ENCODE measurements at places on chromosomes 7 and 10.

DNA sequence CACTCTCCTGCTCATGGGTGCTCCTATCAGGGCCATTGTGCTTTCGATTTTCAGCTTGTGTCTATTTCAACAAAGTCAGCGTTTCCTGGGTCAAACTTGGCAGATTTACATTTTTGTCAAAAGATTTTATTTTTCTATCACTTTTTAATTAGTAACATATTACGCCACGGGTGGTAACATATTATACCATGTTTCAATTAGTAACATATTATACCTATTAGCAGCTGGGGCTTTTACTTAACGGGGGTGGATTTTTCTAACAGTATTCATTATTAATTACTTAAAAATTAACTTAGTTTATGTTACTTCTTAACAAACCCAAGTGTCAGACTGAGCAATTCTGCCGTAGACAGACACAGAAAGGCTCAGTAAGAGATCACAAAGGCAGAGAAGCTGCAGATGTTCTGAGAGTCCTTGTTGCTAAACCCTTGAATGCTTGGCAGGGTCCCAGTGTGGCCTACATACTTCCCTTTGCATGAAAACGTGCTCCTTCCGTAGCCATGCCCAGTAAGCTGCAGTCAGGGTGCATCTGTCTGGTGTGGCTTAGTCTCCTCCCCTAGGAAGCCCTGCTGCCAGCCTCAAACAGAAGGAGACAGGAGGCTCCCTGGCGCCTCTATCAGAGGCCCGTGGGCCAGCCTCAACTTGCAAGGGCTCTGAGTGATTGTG, 263.1 kb upstream of the CXCL12 start:
- DNase-seq, result no peak

DNA sequence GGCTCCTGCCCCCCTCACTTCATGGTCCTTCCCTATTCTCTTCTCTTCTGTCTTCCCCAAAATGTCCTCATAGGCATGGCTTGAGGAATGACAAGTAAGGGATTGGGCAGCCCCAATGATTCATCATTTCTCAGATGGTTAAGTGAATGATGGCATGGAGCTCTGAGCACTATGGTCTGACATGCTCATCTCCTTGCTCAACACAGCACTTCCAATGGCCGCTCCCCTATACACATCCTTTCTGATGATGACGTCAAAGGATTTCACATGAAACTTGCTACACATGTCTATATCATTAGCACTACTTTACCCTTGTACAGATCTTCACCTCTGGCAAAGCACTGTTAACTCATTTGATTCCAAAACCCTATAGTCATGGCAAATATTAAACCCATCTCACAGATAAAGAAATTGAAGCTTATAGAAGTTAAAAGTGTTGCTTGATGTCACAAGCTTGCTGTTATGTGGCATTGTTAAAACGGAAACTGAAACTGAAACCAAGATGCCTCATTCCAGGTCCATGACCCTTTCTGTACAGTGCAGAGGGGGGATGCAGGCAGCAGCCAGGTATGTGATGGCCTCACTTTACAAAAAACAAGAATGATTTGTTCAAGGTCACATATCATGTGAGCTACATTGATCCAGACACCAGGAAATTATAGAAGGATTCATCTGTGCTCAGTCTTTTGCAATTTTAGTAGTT, 90.0 kb upstream of the PLXNA4 start:
- DNase-seq, result no peak

- no peak for DNase-seq
Observed at GRCh38 chr7:128221929-128222403, 19.1 kb upstream of the LEP start.

DNA sequence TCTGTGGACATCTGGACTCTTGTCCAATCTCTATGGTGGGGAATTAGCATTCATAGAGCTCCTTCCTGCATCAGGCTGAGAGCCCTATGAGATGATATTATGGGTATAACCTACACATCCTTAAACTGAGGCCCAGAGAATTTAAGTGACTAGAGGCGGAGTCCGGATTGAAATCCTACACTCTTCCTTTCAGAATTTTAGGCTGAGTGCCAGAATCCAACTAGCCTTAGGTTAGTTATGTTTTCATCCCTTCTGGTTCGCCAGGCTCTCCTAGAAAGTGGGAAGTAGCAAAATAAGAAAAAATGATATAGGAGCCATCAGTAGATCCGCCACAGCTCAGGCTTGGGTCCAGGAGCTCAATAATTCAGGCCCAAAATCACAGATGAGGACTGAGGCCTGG, 212.5 kb downstream of the GLI3 start:
- DNase-seq, result no peak

DNA sequence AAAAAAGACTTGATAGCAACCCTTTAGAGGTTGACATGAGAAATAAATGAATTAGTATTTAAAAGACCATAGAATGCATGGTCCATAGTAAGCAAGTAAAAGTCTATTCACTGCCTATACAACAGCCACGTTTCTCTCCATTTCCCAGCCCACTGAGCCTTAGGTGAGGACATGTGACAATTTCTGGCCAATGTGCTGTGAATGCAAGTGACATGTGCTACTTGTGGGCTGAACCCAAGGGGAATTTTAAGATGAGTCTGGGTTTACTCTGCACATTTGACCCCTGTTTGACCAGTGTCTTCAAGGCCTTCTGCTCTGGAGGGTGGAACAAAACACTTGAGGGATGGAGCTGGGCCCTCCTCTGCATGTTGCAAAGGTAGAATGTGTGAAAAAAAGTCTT, 384.4 kb upstream of the KLF6 start:
- no peak for DNase-seq

DNA sequence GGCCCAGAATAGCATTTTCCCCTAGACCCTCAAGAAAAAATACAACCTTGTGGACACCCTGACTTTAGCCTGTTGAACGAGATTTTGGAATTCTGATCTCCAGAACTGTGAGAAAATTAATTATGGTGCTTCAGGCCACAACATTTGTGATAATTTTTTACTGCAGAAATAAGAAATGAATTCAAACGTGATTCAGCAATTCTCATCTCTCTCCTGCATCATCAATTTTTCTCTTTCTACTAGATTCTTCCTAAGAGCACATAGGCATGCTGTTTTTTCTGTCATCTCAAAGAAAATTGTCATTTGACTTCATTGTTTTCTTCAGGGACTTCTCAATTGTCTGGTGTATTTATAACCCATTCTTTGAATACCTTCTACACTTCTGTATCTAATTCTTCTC, 8.9 kb upstream of the AKR1C2 start:
- no peak for DNase-seq

GRCh38 chr7:29883462-29884398, 77.4 kb downstream of the WIPF3 start:
- DNase-seq, result peak; percentile 18

GRCh38 chr7:102473271-102473991, 5.3 kb downstream of the POLR2J start:
- no peak for DNase-seq

GRCh38 chr7:33757563-33758165, 147.7 kb upstream of the BMPER start:
- no peak for DNase-seq
